ENCODE measurements at places on chromosomes 11 and 22.

DNA sequence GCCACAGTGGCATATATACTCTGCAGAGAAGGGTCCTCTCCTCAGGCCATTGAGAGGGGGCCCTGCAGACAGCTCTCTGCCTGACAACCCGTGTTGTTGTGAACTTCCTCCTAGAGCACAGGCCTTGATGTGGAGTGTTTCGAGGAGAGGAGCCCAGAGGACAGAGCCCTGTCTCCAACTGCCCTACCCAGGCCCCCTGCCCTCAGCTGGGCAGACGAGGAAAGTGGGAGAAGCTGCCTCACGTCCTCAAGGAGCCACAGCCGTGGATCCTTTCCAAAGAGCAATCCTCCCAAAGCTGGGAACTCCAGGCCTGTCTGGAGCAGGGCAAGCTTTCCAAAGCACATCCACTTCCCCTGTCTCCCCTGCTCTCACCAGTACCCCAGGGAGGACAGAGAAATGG lies 10.7 kb downstream of the LMO1 start:
- DNase-seq = no peak

DNA sequence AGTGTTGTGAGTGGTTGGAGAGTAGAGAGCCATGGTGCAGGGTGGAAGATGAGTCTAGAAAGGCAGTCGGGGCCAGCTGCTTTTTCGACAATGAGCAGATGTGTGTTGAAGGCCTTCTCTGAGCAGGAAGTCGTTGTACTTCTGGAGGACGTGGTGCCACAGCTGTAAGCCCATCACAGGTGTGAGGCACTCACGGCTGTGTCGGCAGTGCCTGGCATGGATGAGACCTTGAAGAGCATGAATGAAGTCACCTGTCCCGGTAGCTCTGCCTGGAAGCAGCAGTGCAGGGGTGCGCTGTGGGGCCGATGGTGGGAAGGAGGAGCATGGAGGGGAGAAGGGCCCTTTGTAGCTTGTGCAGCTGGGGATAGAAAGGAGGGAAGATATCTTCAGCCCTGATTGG lies 165.2 kb downstream of the PKNOX2 start:
- no peak for DNase-seq

- DNase-seq = no peak
Observed at GRCh38 chr11:111697933-111698371, 68.2 kb downstream of the PPP2R1B start.

- DNase-seq = no peak
Observed at GRCh38 chr11:24497831-24498230, 978 bp downstream of the LUZP2 start.

DNA sequence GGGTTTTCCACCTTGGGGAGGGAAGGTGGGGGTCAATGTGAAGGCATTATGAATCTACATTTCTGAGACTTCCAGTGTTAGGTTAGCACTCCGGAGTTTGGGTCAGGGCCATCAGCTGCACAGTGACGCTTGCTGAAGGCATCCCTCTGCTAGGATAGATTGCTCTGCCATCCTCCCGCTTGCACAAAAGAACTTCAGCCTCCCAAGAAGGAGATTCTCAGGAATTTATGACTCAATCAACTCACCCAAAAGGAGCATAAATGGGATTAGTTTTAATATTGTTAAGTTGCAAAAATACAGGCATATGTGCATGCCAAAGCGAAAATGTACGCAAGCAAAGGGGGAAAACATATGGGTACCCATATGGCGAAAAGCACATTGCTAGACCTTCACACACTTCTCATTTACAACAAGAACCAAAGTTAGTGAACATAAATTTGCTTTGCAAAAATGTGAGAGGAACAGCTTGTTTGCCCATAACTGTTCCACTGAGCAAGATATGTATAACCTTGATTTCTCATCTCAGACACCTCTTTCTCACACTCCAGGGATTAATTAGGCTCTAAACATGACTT lies 1013.0 kb downstream of the OPCML start:
- DNase-seq = no peak

- no peak for DNase-seq
Observed at GRCh38 chr11:73265278-73265810, 6.8 kb upstream of the P2RY6 start.

GRCh38 chr11:120581313-120581712 lies 69.8 kb downstream of the GRIK4 start:
- no peak for DNase-seq

- peak; percentile 94 for DNase-seq
Observed at GRCh38 chr11:111001986-111002611, 243.4 kb upstream of the POU2AF2 start.

- peak; percentile 81 for DNase-seq
Observed at GRCh38 chr22:41998361-41999261, at the start of gene WBP2NL. TSS of gene WBP2NL (plus strand) at chr22:41998788. CDS start at chr22:41998819, 31 bp downstream.

DNA sequence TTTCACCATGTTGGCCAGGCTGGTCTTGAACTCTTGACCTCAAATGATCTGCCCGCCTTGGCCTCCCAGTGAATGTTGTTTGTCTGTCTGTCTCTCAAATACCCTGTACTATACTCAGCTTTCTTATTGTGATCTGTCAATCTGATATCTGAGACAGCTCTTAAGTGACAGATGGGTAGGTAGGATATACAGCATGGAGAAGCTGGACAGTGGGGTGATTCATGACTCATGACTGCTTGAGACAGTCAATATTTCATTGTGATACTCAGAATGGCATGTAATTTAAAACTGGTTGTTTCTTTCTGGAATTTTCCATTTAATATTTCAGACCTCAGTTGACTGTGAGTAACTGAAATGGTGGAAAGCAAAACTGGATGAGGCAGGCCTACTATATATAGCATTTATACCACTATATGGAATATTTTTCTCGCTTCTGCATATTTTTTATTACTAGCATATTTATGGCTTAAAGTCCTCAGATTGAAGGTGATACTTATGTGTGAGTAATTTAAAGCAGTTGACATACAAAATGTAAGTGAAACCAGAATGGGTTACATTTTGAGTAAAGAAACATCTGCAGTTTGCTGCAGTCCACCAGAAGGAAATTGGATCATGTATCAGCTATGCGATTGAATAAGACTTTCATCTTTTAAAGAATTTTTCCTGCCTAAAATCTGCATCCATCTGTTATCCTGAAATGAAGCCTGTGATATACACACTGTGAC lies 22.3 kb downstream of the ARHGAP42 start:
- DNase-seq = peak; percentile 59

DNA sequence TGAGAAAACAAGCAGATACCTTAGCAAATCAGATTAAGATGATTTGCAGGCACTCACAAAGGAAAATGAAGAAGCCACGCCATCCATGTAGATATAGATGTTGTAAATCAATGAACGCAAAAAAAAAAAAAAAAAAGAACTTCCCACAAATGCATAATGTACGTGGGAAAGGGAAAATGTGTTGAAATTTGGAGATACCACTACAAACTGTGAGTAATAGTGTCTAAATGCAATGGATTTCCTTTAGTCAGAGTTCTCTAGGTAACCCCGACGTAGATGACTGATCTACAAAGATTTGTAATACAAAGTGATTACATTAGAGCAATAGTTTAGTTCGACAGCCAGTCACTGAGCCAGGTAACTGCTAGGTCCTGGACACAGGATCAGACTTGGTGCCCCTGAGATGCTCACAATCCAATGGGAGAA lies 783 bp upstream of the ANKRD54 start:
- no peak for DNase-seq

DNA sequence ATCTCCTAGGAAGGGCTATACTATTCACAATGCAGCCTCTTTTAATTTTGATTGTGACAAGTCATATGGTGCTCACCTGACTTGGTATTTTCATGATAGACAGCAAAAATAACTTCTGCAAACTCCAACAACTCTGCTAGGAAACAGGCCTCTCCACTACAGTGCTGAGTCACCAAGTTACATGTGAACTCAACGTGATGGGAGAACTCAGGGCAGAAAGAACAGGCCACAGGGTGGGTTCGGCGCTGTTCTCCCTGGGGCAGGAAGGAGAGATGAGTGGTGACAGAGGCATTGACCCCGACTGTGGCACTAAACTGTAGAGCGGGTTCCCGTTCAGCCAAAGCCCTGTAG lies 76.6 kb upstream of the UCP3 start:
- peak; percentile 70 for DNase-seq

GRCh38 chr11:65903068-65903481 lies 2.9 kb upstream of the FOSL1 start:
- peak; percentile 58 for DNase-seq

GRCh38 chr11:64771861-64772260 lies 6.5 kb downstream of the SF1 start:
- no peak for DNase-seq

GRCh38 chr11:58927393-58928106 lies 11.7 kb upstream of the GLYATL1 start:
- DNase-seq = peak; percentile 43

- no peak for DNase-seq
Observed at GRCh38 chr11:128496692-128497060, 90.7 kb downstream of the ETS1 start.

DNA sequence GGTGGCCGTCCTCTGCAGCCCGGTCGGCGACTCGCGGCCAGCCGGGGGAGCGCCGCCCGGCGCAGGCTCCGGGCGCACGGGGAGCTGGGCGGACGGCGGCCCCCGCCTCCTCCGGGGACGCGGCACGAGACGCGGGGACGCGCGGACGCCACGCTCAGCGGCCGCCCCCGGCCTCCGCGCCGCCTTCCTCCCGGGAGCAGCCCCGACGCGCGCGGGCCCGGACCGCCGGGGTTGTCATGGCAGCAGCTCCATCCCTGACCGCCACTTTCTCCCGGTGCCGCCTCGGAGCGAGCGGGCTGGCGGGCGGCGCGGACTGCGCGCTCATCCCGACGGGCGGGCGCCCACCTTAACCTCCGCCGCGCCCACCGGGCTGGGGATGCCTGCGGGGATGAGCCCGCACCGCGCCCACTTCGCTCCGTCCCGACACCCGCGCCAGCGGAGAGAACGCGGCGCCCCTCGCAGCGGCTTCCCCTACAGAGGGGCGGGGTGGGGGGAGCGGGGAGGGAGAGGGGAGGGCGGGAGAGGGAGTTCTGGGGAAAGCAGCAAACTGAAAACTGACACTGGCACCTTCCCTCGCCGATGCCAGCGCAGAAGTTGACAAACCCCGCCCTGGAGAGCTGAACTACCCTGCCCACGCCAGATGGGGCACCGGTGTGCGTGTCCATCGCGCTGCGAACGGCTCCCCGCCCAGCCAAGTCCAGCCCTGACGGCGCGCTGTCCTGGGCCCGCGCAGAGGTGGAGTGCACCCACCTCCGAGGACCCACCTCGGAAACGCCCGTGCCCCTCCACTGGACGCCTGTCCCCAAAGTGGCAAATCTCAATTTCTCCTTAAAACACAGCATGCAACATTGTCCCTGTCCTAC lies 588.4 kb downstream of the OPCML start:
- DNase-seq = no peak

- no peak for DNase-seq
Observed at GRCh38 chr11:35330156-35330889, 89.0 kb downstream of the SLC1A2 start.

DNA sequence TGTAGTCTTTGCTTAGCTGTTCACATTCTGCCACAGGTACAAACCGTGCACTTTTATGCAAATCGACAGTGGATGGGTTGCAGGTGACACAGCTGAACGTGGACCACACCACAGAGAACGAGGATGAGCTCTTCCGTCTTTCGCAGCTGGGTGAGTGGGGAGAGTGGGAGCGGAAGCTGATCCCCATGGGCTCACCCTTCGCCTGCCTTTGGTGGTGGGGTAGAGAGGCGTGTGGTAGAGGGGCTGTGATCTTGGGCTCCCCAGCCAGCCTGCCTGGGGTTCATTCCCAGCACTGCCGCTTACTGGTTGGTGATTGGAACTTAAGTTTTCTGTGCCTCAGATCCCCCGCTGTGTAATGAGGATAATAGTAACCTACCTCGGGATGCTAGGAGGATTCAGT lies 19.1 kb downstream of the TAB1 start:
- no peak for DNase-seq

DNA sequence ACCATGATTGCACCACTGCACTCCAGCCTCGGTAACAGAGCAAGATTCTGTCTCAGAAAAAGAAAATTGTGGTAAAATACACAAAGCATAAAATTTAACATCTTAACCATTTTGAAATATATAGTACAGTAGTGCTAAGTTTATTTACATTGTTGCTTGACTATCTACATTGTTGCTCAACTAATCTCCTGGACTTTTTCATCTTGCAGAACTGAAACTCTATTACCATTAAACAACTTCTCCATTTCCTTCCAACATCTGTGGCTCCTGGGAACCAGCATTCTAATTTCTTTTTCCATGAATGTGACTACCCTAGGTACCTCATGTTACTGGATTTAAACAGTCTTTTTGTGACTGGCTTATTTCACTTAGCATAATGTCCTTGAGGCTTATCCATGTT lies 13.5 kb upstream of the VWA5A start:
- DNase-seq = no peak

GRCh38 chr22:37331856-37332536 lies 49.7 kb downstream of the CYTH4 start:
- DNase-seq = no peak

DNA sequence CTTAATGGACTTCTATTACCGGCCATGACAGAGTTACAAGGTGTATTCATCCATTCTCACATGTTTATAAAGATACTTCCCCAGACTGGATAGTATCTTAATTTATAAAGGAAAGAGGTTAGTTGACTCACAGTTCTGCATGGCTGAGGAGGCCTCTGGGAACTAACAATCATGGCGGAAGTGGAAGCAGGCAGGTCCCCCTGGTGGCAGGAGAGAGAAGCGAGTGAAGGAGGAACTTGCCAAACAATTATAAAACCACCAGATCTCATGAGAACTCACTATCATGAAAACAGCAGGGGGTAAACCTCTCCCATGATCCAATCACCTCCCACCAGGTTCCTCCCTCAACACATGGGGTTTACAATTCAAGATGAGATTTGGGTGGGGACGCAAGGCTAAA lies 170.0 kb upstream of the PDGFD start:
- no peak for DNase-seq

GRCh38 chr11:7982582-7983119 lies 4.5 kb upstream of the EIF3F start:
- no peak for DNase-seq
